Kidney capillary endothelial cell (primary cell): ENCODE measurements at places on chromosomes 1 and 21.

DNA sequence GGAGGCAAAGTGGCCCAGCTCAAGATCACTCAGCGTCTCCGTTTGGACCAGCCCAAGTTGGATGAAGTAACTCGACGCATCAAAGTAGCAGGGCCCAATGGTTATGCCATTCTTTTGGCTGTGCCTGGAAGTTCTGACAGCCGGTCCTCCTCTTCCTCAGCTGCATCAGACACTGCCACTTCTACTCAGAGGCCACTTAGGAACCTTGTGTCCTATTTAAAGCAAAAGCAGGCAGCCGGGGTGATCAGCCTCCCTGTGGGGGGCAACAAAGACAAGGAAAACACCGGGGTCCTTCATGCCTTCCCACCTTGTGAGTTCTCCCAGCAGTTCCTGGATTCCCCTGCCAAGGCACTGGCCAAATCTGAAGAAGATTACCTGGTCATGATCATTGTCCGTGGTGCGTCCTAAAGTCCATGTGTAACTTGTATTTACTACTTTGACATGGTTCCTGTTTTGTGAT is 2.7 kb downstream of the RBM15 start:
- no peak for DNase-seq

DNA sequence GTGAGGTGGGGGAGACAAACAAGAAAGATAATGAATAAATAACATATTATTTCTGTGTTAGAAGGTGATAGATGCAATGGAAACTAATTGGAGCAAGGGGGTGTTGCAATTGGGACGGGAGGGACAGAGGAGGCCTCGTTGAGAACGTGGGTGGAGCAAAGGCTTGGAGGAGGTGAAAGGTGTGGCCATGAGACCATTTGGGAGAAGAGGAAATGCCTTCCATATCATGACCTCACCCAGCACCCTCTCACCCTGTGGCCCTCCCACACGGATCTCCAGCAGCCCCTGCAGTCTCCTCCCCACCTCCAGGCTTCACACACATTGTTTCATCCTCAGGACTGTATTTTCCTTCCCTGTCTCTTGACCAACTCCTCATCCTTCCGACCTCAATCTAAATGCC is 85.3 kb upstream of the ARHGAP29 start:
- DNase-seq: no peak

- DNase-seq: no peak
These were observed 57.2 kb downstream of the FH start for GRCh38 chr1:241462391-241462790.

GRCh38 chr1:15500184-15501178 is 23.5 kb downstream of the CASP9 start:
- DNase-seq: no peak

GRCh38 chr1:76547916-76548315 is 319.4 kb upstream of the ST6GALNAC5 start:
- DNase-seq: no peak

DNA sequence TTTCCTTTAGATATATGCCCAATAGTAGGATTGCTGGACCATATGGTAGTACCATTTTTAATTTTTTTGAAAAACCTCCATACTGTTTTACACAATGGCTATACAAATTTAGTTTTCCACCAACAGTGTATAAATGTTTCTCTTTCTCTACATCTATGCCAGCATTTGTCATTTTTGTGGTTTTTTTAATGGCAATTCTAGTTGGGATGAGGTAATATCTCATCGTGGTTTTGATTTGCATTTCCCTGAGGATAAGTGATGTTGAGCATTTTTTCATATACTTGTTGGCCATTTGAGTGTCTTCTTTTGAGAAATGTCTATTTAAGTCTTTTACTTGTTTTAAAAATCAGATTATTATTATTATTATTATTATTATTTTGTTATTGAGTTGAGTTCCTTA is 35.5 kb downstream of the PLA2G4A start:
- no peak for DNase-seq

DNA sequence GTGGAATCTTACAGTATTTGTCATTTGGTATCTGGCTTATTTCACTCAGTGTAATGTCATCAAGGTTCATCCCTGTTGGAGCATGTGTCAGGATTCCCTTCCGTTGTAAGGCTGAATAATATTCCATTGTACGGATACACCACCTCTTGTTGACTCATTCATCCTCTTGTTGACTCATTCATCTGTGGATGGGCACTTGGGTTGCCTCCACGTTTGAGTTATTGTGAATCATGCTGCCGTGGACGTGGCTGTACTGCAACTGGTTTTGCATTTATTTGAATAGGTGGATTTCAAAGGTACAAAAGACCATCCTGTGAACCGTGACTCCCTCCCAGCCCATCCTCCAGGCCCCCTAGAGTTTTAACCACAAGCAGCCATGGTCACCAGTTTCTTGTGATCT is 11.9 kb upstream of the TCP10L start:
- peak; percentile 95 for DNase-seq

DNA sequence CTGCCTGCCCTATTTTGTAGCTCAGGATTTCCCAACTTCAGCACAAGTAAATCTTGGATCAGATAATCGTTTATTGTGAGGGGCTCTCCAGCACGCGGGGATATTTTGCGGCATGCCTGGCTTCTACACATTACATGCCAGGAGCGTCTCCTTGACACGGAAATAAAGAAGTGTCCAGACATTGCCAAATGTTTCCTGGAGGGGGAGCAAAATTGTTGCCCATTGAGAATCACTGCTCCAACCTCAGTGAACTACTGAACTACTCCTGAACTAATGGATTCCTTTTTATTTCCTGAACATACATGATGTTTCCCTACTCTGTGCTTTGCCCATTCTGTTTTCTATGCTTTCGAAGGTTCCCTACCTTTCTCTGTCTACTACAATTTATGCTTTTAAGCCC is 1359.1 kb upstream of the ADGRL2 start:
- no peak for DNase-seq

GRCh38 chr1:234916840-234917239 is 211.8 kb downstream of the TOMM20 start:
- no peak for DNase-seq

GRCh38 chr1:192476802-192477298 is 98.7 kb upstream of the RGS1 start:
- DNase-seq: no peak

- DNase-seq: no peak
These were observed at the start of gene CD48 for GRCh38 chr1:160711602-160712311. Gene CD48 (minus strand): TSS chr1:160711822. CDS start chr1:160711763, 59 bp downstream.

DNA sequence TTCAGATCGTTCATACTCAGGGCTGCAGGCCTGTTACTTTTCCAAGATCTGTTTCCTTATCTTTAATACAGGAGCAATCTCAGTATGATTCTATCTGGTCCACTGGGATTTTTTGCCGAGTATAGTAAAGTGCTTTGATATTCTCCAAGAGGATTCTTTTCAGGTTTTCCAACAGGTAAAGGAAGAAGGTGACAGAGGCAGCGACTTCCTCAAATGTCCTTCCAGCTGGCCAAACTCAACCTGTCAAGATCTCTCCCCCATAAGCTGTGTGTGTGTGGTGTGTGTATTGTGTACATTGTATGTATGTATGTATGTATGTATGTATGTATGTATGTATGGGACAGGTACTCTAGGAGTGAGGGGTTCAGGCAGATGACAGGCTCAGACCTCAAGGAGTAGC is 1.1 kb downstream of the AKR1A1 start:
- DNase-seq: no peak

DNA sequence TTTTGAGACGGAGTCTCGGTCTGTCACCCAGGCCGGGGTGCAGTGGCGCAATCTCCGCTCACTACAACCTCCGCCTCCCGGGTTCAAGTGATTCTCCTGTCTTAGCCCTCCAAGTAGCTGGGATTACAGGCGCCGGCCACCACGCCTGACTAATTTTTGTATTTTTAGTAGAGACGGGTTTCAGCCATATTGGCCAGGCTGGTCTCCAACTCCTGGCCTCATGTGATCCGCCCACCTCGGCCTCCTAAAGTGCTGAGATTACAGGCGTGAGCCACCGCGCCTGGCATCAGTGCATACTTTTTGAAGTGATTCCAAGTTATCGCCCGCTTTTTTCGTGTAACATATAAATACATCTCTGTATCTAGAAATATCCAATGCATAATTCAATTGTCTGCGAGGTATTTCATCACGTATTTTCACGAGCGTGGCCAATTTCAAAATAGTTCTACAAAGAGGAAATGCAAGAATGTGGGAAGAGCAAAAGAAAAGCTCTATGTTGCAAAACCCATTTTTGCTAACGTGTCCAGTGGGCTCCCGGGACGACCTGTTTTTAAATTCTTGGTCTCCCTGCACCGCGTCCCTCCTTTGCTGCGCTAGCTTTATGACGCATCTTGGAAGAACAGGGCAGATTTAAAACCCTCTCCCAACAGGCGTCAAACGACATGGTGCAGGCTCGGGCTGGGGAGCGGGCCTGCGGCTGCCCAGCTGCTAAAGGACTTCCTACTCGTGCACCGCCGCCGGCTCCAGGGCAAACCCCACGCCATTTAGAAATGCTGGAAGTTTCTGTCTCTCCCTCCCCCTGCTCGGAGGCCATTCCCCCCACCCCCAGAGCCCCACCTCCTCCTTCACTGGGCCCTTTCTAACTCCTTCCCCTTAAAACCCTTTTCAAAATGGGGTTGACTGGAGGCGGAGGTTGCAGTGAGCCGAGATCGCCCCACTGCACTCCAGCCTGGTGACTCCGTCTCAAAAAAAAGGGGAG is 923 bp upstream of the IFNGR2 start:
- DNase-seq: peak; percentile 14

DNA sequence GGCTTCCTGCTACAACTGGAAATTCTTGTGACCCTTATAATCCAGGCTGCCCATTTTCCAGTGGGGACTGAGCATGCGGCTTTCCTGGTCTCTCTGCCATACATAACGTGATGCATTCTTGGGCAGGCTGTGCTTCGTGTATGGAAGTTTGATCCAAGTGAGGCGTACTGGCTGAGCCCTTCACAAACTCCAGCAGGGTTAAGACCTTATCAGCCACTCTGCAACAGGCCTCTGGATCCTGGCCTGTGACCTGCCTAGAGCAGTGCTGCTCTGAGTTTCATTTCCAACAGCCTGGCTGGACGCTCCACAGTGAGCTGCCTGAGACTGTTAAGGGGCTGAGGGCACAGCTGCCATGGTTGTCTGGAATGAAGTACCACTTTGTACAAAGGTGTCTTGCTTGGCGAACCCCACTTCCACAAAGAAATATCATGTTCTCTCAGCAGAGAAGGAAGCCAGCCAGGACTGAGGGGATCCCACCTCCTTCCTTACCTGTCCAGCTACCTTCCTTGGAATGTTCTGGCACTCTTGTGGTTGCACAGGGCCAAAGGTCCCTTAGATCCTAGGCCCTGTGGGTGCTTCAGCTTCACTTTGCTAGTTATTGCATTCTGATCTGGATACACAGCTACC is 28.5 kb upstream of the XPR1 start:
- DNase-seq: no peak

DNA sequence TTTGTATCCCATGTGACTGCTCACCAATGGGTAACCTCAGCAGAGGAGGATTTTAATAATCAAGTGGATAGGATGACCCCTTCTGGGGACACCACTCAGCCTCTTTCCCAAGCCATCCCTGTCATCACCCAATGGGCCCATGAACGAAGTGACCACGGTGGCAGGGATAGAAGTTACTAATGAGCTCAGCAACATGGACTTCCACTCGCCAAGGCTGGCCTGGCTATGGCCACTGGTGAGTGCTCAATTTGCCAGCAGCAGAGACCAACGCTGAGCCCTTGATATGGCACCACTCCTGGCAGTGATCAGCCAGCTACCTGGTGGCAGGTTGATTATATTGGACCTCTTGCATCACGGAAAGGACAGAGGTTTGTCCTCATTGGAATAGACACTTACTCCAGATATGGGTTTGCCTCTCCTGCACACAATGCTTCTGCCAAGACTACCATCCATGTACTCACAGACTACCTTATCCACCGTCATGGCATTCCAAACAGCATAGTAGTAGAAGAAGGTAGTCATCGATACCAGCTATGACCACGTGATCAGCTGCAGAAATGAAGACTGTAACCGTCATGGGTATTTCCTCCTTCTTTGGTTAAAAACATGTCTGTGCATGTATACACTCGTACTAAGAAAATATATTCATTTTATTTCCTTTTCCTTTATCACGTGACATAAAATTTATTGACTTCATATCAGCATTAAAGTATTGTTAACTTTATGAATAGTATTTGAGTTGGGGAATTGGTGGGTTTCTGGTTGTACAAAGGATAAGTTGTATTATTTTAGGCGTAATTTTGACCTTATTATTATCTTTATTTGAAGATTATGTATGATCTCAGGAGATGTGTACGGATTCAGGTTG is 562.6 kb downstream of the PTPRU start:
- DNase-seq: no peak

DNA sequence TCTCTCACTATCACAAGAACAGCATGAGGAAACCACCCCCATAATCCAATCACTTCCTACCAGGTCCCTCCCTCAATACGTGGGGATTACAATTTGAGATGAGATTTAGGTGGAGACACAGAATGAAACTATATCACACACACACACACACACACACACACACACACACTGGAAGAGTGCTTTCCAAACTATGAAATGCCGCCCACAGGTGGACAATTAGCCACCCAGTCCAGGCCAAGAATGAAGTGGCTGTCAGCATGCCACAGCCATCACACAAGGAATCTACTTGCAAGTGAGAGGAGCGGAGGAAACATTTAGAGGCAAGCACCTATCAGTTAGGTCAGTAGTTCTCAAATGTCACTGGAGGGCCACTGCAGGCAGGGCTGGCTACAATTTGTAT is 105.4 kb upstream of the HOOK1 start:
- no peak for DNase-seq

DNA sequence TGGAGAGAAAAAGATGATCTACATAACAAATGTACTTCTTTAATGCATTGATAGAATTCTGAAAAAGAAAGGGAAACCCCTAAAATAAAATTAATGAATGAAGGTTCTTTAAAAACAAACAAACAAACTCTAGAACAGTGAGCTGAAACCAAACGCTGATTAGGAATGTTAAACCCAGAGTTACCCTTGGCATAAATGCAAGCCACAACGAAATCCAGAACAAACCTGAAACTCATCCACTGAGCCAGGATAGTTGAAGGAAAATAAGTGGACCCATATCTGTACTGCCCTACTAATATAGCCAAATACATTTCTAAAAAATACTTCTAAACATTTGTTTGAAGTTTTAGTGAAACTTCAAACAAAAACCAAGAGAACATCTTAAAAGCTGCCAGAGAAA is 505.3 kb downstream of the TTLL7 start:
- DNase-seq: no peak

GRCh38 chr1:180158149-180159147 is 3.8 kb downstream of the QSOX1 start:
- DNase-seq: no peak

DNA sequence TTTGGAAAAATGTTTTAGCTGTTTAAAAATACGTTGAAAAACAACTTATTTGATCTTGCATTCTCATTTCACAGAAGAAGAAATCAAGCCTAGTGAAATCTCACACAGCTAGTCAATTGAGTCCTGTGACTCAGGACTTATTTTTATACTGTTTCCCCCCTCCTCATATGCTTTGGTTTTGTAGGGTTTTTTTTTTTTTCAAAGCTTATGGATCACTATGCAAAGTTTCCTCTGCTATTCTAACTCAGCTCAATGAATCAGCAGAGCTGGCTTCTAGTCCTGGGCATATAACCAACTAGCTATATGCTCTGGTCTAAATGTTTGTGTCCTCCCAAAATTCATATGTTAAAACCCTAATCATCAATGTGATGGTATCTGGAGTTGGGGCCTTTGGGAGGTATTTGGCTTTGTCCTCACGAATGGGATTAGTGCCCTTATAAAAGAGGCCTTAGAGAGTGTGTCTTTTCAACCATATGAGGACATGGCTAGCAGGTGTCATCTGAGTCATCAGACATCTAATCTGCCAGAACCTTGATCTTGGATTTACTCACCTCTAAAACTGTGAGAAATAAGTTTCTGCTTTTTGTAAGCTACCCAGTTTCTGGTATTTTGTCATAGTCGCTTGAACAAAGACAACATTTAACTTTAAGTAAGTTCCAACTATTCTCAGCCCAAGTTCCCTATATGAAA is 317.2 kb upstream of the C1orf87 start:
- DNase-seq: no peak
